ENCODE measurements at places on chromosomes 6 and 20.

- DNase-seq, result peak; percentile 48
Observed at GRCh38 chr6:153231048-153231646, 100.1 kb upstream of the RGS17 start.

- no peak for DNase-seq
Observed at GRCh38 chr6:151690768-151691562, 116.5 kb upstream of the ESR1 start.

GRCh38 chr20:34328928-34329677 lies 25.9 kb upstream of the AHCY start:
- no peak for DNase-seq

- no peak for DNase-seq
Observed at GRCh38 chr6:168387426-168387825, 53.6 kb upstream of the SMOC2 start.

DNA sequence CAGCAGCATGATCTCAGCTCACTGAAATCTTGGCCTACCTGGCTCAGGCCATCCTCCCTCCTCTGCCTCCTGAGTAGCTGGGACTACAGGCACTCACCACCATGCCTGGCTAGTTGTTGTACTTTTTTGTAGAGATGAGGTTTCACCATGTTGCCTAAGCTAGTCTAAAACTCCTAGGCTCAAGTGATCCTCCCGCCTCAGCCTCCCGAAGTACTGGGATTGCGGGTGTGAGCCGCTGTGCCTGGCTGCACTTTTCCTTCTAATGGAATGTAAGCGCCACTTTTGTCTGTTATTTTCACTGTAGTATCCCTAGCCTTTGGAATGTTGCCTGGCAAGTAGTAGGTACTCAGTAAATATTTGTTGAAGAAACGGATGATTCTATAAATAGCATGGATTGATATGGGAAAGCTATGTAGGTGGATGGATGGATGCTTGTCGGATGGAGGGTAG lies 10.4 kb upstream of the TRIB3 start:
- DNase-seq, result no peak

Measured in left hindlimb (tissue), 1 donor.